ENCODE measurements at places on chromosomes 2 and 18.

GRCh38 chr2:44774826-44775492 is 166.5 kb upstream of the SIX3 start:
- DNase-seq = no peak

DNA sequence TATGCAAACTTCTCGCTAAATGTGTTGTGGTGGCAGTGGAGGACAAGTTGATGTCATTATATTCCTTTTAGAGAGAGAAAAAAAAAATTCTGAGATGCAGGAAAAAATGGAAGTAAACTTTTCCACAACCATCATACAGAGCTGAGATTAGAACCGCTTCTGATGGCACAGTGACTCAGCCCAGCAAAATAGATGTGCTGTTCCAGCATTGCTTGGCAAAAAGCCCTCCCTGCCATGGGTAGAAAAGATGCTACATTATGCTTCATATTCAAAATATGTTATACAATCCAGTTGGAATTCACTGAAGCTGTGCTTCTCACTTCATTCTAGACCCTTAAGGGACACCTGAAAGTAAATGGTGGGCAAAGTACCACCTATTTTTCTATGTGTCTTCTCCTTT is 1047.6 kb upstream of the FANCL start:
- no peak for DNase-seq

DNA sequence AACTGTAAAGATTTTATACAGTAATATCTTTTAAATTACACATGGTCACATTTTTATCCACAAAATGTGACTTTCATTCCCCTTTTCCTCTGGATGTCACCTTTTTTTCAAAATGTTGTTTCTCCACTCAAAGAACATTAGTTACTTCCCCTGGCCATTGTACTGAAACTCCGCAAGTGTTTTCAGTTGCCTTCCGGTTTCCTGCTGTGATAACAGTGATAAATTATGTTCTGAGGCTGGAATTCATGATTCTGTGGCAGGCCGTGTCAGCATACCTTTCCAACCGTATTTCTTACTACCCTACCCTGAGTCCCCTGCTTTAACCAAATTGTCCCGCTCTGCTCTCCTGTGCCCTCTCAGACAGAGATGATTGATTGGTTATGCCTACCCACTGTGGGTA is 53.5 kb downstream of the MGAT5 start:
- DNase-seq = no peak

- DNase-seq = no peak
Observed at GRCh38 chr2:162840598-162841246, 2.2 kb upstream of the KCNH7 start.

Data from stimulated activated CD4-positive, alpha-beta T cell treated with anti-CD3 and anti-CD28 coated beads, Interleukin-12 subunit alpha, Interleukin-12 subunit beta, amount 100 ng/mL, for 24 hours (primary cell).